Brain (organoid and tissue), 16 donors: ENCODE measurements at places on chromosomes 11 and 22.

- DNase-seq: no peak
These were observed 200.0 kb downstream of the LARGE1 start for GRCh38 chr22:33720166-33720878.

DNA sequence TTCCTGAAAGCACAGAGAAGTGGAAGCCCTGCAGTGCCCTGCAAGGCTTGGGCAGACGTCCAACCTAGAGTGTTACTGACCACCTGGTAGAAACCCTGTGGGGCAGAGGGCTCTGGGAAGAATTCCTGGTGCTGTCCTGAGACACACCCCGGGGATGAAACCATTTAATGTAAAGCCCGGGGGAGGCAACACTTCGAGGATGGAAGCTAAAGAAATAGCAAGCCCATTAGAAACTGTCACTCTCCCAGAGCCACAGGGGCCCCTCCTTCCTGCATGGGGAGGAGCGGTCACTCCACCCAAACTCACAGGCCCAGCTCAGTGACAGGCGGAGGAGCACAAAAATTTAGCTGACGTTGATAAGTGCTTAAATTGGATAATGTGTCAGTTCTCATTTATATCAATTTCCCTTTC, 57.6 kb downstream of the NRXN2 start:
- DNase-seq: no peak

- DNase-seq: no peak
These were observed 511.2 kb upstream of the RAG2 start for GRCh38 chr11:37109286-37109585.

DNA sequence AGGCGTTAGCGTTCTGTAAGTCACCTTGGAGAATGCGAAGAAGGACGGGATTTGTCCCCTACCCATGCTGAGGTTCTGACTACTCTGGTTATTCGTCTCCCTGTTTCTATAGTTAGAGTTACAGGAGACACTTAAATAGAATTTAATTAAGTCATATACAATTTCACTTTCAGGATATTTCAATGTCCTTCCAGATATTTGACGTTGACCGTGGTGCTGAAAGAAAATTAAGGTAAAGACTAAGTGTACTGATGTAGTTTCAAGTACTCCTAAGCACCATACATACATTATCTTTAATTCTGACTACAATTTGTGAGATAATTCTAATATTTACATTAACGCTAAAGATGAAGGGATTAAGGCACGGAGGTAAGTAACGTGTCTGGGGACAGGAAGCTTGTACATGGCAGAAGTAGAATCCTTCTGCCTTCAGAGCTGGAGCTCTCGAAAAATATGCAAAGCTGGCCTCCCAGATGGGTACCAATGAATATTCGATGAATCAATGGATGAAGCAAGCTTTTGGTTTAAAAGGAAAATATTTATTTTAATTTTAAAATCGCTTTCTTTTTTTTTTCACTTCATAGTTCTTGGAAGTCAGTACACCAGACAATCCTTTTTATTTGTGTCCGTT, 539 bp upstream of the SLC36A4 start:
- peak; percentile 59 for DNase-seq

DNA sequence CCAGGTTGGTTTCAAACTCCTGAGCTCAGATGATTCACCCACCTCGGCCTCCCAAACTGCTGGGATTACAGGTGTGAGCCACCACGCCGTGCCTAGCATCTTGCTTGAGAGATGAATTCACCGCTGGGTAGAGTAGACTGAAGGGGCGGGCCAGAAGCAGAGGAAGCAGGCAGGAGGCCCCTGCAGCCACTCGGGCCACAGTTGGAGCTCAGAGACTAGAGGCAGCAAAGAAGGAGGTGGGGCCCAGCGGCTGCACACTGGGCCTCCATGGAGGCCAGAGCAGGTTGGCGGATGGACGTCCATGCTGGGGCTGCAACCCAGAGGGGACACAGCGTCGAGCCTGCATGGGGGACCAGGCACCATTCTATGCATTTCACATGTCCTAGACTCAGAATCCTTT, 88.4 kb upstream of the FGF3 start:
- DNase-seq: no peak

- peak; percentile 78 for DNase-seq
These were observed 230.4 kb downstream of the ST3GAL4 start for GRCh38 chr11:126585774-126586491.
